ENCODE measurements at places on chromosomes 7 and 10.

GRCh38 chr10:96618653-96619052 is 31.8 kb upstream of the TM9SF3 start:
- DNase-seq, result no peak

DNA sequence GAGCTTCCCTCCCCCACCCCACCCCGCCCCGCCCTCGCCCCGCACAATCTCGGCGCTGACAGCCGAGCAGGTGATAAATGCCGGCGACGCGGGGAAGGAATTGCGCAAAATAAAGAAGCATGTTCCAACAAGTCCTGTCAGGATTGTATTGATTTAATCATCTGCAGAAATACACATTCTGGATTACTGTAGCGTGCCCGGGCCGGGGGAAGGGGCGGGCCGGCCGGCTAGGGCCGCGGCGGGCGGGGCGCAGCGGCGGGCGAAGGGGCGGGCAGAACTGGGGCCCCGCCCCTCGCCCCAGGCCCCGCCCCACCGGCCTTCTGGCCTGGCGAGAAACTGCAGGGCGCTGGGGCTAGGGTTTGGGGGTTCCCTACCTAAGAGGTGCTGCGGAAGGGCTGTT is 88.9 kb upstream of the PAX2 start:
- no peak for DNase-seq

- DNase-seq, result no peak
These were observed 150.1 kb downstream of the FAM107B start for GRCh38 chr10:14624600-14624999.

DNA sequence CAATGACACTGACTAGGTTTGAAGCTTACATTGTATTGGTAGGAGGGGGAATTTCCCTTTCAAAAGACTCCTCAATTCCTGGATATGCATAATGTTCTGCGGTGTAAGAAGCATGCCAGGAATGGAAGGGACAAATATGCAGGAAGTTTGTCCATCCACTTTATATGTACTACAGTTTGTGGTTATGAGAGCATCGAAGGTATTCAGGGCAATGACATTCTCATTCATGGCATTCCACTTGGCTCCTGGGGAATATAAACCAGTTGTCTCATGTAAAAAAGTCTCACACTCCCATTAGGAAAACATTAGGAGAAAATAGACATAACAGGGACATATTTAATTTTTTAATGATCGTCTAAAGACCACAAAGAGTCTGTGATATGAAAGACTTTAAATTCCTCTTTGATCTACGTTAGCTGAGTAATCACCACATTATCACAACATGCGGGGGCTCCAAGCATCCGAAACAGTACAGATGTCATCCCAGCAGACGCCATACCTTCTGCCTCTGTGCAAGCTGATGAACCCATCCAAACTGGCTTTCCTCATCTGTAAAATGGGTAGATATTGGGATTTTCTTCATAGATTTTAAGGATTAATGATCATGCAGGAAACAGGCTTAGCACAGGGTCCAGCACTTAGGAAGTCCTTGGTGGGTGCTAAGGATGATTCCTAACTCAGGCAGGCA is 675.3 kb downstream of the INHBA start:
- peak; percentile 91 for DNase-seq

DNA sequence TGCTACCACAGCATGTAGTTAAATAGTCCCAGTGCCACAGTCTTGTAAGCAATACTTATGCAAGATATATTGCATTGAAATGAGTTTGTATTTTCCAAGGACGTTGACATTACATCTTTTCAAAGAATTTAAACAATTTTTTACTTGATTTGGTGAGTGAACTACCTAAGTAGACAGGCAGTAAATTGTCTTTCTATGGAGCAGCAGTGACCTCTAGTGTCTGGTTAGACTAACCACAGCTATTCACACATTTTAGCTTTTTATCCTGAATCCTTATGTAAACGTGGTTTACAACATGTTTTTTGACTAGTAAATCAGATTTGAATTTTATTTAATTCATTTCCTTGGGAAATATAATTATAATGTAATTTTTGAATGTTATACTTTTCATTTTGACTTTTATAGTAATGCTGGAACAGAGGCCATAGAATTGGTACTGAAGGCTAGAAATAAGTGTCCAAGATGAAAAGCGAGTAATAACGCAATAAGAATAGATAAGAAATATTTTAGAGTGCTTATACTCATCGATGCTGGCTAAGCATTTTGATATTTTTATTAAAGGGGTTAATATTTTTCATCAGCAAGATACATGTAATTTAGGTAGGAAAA is 5.6 kb downstream of the LRRTM3 start:
- peak; percentile 35 for DNase-seq

DNA sequence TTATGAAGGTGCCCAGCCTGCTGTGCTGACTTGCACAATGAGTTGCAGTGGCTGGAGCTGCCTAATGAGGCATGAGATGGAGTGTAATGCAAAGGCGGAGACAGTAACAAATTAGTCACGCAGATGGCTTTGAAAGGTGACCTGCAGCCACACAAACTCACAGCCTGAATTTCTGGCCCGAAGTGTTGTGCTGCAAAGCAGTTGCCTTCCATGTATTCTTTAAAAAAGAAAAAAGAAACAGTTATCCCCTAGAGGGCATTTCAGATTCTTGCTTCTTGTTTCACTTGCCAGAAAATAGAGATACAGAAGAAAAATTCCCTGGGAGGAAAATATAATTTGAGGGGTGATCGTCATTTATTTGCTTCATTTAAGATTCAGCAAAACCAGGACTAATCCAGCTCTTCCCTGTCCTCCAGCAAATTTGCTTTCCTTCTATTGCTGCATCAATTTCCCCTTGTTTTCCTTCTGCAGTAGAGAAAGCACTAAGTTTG is 239.9 kb downstream of the ADRA2A start:
- no peak for DNase-seq

DNA sequence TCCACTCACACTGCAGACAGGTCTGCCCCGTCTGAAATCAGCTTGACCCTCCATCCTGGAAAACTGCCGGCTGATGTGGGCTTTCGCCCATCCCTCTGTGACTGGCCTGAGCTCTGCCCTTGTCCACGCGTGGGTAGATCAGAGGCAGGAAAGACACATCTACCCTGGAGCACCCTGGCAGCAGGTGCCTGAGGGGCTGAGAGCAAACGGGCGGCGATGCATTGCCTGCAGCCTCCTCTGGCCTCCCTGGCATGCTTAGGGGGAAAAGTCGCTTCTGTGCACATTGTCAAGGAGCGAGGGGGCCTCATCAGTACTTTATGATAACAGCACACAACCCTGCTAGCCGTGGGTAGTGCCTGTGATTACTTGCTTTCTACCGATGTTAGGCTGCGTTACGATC is 109.4 kb downstream of the ADARB2 start:
- DNase-seq, result no peak

- DNase-seq, result no peak
These were observed 299.9 kb upstream of the ADARB2 start for GRCh38 chr10:2037246-2037645.

DNA sequence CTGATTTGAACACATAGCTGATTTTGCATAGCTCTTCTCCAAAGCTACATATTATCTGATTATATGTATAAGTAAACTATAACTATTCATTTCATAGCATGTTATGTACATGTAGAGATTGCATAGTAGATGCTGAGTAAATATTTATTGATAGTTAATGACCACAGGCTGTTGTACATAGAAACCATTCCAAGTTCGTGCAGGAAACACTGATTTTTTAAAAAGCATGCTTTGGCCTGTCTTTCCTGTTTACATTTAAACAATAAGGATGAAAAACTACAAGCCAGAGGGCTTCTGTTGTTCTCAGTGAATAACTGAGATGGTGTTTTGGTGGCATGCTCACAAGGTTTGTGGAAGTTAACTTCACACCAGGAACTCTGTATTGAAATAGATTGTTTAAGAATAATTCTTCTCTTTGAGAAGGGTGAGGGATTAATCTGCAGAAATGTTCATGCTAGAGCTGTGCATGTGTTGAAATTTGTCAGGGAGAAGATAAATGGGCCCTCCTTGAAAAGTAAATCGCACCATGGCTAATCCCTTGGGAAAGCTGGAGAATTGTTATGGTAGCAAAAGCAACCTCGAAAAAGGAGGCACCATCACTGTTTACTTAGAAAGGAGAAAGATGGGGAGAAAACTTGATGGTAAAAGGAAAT is 120.2 kb upstream of the SP8 start:
- DNase-seq, result no peak

- DNase-seq, result no peak
These were observed 24.7 kb downstream of the PSPH start for GRCh38 chr7:56026538-56026937.

Measured in HFF-Myc (cell line).